ENCODE measurements at places on chromosomes 3 and 15. TPM values are rescaled to one million over a fixed set of nuclear protein-coding genes. Genes with fewer than 3 reads are reported as not detected.

JMJD7 gene
- 36.9 TPM for total RNA-seq

KCNAB1 gene
- total RNA-seq, result 0.64 TPM

SLC12A8 gene
- 9.9 TPM for total RNA-seq

PODXL2 gene
- 5.5 TPM for total RNA-seq

CX3CR1 gene
- total RNA-seq, result 0.44 TPM

LHFPL4 gene
- total RNA-seq, result not detected

SHC4 gene
- total RNA-seq, result 0.18 TPM

MORC1 gene
- total RNA-seq, result not detected

LZTFL1 gene
- total RNA-seq, result 6.4 TPM
